ENCODE measurements at places on chromosomes 7 and 10. TPM values are rescaled to one million over a fixed set of nuclear protein-coding genes. Genes with fewer than 3 reads are reported as not detected.

DNA sequence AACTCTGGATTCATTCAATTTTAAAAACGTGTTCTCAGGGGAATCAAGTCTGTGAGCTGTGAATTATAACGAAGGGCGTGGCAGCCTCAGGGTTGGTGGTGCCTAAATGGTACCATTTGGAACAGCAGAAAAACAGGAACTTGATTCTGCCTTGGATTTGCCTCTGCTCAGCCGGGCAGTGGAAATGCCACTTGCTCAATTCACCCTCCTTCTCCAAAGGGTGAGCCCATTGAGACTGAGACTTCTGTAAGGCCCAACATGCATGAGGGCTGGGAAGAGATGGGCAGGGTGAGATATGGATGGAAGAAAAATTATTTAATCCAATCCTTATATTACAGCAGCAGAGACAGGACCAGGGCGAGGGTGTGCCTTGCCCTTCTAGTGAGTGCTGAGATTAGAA is 107.1 kb upstream of the HABP2 start:
- H3K36me3 ChIP-seq = no peaks in the 10 kb centered on the region
- no peaks in the 10 kb centered on the region for H3K4me1 ChIP-seq
- DNase-seq = no peak
- H3K27ac ChIP-seq = no peak overlapping the region

CYP2W1 gene
- total RNA-seq = not detected

DNA sequence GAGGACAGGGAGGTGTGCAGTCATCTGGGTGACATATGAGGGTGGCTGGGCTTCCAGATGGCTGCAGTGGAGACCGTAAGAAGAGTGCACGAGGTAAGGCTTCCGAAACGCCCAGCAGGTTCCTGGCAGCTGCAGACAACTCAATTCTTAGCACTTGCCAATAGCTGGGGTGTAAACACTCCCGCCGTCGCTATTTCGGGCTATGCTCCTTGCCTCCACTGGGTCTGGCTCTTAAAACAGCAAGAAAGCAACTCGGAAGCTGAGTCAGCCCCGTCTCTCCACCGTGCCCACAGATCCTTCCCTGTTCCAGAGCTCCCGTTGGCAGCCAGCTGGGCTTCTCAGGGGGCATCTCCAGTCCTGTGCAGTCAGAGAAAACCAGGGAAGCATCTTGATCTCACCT is 6.1 kb upstream of the PDGFA start:
- H3K36me3 ChIP-seq = no peaks in the 10 kb centered on the region
- no peak overlapping the region for H3K4me3 ChIP-seq
- H3K4me1 ChIP-seq = peaks cover 16% of the 10 kb centered on the region
- no peak overlapping the region for H3K27ac ChIP-seq
- DNase-seq = no peak
- H3K27me3 ChIP-seq = peaks cover 20% of the 10 kb centered on the region

GRCh38 chr7:129166745-129167144 is 21.7 kb upstream of the SMO start:
- peaks cover 4% of the 10 kb centered on the region for H3K27me3 ChIP-seq
- H3K4me1 ChIP-seq = peaks cover 4% of the 10 kb centered on the region
- H3K27ac ChIP-seq = no peak overlapping the region
- DNase-seq = no peak
- no peak overlapping the region for H3K4me3 ChIP-seq

- H3K4me1 ChIP-seq = peaks cover 10% of the 10 kb centered on the region
- DNase-seq = no peak
- no peak overlapping the region for H3K27ac ChIP-seq
- no peaks in the 10 kb centered on the region for H3K27me3 ChIP-seq
- no peaks in the 10 kb centered on the region for H3K36me3 ChIP-seq
These were observed 86.9 kb upstream of the GTF2I start for GRCh38 chr7:74570533-74571156.

DNA sequence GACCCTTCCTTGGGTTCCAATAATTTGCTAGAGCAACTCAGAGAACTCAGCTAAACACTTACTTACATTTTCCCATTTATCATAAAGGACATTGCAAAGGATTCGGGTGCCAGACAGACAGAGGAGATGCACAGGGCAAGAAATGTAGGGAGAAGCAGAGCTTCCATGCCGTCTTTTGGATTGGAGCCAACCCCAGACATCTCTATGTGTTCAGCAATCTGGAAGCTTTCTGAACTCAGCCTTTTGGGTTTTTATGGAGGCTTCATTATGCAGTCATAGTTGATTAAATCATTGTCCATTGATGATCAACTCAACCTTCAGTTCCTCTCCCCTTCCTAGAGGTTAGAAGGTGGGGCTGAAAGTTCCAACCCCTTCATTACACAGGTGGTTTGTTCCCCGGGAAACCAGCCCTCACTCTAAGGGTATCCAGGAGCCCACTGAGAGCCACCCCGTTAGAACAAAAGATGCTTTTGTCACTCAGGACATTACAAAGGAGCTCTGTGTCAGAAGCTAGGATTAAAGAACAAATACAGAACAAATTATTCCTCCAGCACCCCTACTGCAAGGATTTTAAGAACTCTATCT is 211.9 kb upstream of the VSTM2A start:
- H3K36me3 ChIP-seq = no peaks in the 10 kb centered on the region
- H3K4me3 ChIP-seq = no peak overlapping the region
- no peak overlapping the region for H3K27ac ChIP-seq

CALML3 gene
- not detected for total RNA-seq

GRCh38 chr7:99365318-99366141 is 9.0 kb upstream of the ARPC1B start:
- H3K27ac ChIP-seq = no peak overlapping the region
- H3K27me3 ChIP-seq = no peaks in the 10 kb centered on the region
- peaks cover 13% of the 10 kb centered on the region for H3K4me1 ChIP-seq
- H3K36me3 ChIP-seq = peaks cover 43% of the 10 kb centered on the region
- H3K4me3 ChIP-seq = no peak overlapping the region

XPNPEP1 gene
- 100 TPM for total RNA-seq

GRCh38 chr10:59366290-59366689 is 3.9 kb upstream of the FAM13C start:
- no peak overlapping the region for H3K27ac ChIP-seq
- DNase-seq = no peak
- H3K4me1 ChIP-seq = peaks cover 2% of the 10 kb centered on the region
- H3K4me3 ChIP-seq = no peak overlapping the region
- H3K36me3 ChIP-seq = no peaks in the 10 kb centered on the region

DNA sequence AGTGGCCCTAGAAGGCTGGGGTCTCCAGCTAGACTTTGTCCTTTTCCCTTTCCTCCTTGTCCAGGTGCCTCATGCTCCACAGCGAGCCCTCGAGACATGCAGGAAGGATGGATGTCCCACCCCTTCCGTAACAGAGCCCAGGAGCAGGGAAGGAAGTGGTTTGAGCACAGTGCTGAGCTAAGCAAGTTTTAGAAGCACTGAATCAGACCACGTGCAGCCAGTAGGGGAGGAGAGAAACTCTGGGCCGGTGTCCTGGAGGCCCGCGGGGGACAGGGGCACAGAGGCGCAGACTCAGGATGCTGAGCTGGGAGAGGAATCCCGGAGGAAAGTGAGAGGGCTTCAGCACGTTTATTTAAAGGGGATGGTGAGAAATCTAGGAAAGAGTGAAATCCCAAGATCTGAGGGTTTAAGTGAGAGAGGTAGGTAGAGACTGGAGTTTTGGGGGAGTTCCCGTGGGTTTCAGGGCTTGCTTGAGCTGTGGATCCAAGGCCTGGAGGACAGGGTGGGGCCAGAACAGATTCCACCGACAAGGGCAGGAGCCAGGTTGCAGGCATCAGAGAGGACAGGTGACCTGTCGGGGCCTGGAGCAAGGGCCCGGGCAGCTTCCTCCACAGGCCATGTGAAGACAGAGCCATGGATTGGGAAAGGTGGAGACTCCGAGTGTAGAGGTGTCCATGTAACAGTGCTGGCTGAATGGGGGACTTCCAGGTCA is 4.4 kb upstream of the IRF5 start:
- no peak overlapping the region for H3K27ac ChIP-seq
- no peaks in the 10 kb centered on the region for H3K4me1 ChIP-seq
- H3K4me3 ChIP-seq = no peak overlapping the region
- no peaks in the 10 kb centered on the region for H3K36me3 ChIP-seq
- no peak for DNase-seq

GRCh38 chr10:37643187-37643586 is 214.2 kb downstream of the ZNF248 start:
- H3K36me3 ChIP-seq = no peaks in the 10 kb centered on the region
- no peaks in the 10 kb centered on the region for H3K4me1 ChIP-seq
- H3K4me3 ChIP-seq = no peak overlapping the region
- H3K27me3 ChIP-seq = no peaks in the 10 kb centered on the region

DNA sequence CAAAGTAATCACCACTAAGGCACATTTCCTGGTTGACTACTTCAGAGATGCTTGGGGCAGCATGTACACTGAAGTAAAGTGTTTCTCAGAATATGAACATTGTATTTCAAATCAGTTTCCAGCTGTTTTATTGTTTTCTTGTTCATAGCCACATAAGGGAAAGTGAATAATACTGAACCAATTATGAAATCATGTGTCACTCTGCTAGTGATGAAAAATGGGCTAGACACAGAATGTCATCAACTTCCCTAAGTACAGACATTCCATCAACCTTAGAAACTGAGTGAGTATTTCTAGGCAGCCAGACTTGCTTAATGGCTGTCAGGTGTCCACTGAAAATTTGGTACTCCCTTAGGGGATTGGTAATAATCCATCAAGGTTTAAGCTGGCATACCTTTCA is 603.5 kb downstream of the ARL4A start:
- H3K27ac ChIP-seq = no peak overlapping the region
- no peak overlapping the region for H3K4me3 ChIP-seq
- peak; percentile 24 for DNase-seq
- H3K36me3 ChIP-seq = no peaks in the 10 kb centered on the region

GRCh38 chr10:1202343-1202742 is 146.2 kb downstream of the WDR37 start:
- no peak overlapping the region for H3K27ac ChIP-seq
- no peaks in the 10 kb centered on the region for H3K36me3 ChIP-seq
- no peak overlapping the region for H3K4me3 ChIP-seq
- H3K4me1 ChIP-seq = no peaks in the 10 kb centered on the region

- no peaks in the 10 kb centered on the region for H3K27me3 ChIP-seq
- no peaks in the 10 kb centered on the region for H3K36me3 ChIP-seq
- H3K27ac ChIP-seq = no peak overlapping the region
- H3K4me1 ChIP-seq = no peaks in the 10 kb centered on the region
- no peak for DNase-seq
These were observed 182.7 kb downstream of the ELFN1 start for GRCh38 chr7:1852517-1853430.

CRPPA gene
- total RNA-seq = 3.9 TPM

DNA sequence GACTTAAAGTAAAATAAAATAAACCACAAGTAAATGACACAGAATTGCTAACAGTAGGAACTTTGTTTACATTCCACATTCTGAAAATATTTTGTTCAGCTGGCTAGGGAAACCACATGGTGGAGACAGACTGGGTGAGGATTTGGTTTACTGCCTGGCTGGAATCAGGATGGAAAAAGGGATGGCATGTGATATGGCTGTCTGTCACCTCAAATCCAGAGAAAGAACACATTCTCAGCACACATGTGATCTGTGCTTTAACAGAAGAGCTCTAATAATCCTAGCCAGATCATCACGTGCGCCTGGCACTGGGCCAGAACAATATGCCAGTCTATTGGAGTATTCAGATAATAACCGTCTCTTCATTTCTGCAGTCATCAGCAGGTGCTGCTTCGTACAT is 90.9 kb upstream of the PIP4K2A start:
- H3K36me3 ChIP-seq = no peaks in the 10 kb centered on the region
- no peaks in the 10 kb centered on the region for H3K27me3 ChIP-seq
- DNase-seq = peak; percentile 63
- peaks cover 3% of the 10 kb centered on the region for H3K4me1 ChIP-seq

SPDYE6 gene
- total RNA-seq = not detected

GRCh38 chr10:73874267-73875138 is at the start of gene CAMK2G:
TSS of gene CAMK2G (minus strand) at chr10:73874555. CDS start at chr10:73874461, 94 bp downstream.
- peak within 1 kb of the TSS; percentile 63 for H3K4me3 ChIP-seq
- H3K27me3 ChIP-seq = no peaks in the 10 kb centered on the region
- H3K36me3 ChIP-seq = peaks cover 3% of the 10 kb centered on the region

DNA sequence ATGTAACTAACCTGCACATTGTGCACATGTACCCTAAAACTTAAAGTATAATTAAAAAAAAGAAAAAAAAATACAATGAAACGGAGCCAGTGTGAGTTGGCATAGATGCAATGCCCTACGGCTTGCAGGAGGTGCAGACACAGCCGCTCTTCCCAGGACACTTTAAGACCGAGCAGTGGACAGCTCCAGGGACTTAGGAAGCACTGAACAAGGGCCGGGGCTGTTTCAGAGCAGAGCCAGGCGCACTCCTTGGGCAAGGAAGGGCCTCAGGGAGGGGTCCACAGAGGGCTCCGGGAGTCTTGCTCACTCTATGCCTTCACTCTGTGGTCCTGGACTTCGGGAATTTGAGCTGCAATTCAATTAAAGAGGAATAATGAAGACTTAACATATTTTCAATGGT is 355.3 kb downstream of the TCERG1L start:
- no peaks in the 10 kb centered on the region for H3K4me1 ChIP-seq
- no peak overlapping the region for H3K27ac ChIP-seq
- no peak overlapping the region for H3K4me3 ChIP-seq
- H3K36me3 ChIP-seq = no peaks in the 10 kb centered on the region

TLX1 gene
- total RNA-seq = not detected

GHRHR gene
- total RNA-seq = not detected

- peaks cover 7% of the 10 kb centered on the region for H3K4me1 ChIP-seq
- H3K36me3 ChIP-seq = no peaks in the 10 kb centered on the region
- H3K4me3 ChIP-seq = no peak overlapping the region
- H3K27ac ChIP-seq = no peak overlapping the region
- DNase-seq = no peak
- H3K27me3 ChIP-seq = peaks cover 4% of the 10 kb centered on the region
These were observed 40.3 kb upstream of the PSMG3 start for GRCh38 chr7:1610013-1610677.

DNA sequence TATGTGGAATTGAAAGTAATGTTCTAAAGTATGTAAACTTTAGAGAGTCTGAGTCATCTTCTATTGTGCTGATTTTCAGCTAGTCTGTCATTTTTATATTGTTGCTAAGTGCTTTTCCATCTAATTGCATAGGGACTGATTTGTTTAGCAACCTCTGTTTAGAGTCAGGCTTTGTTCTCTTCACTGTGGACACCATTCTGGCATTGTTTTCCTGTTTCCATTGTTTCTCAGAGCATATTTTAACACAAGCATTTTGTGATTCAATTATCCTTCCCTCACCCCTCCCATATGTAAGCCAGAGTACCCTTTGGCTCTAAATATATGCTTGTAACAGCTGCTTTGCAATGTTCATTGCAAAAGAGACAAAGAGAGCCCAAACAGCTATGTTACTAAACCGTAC is 748.4 kb upstream of the PHF14 start:
- peak; percentile 13 for DNase-seq
- no peak overlapping the region for H3K27ac ChIP-seq
- no peaks in the 10 kb centered on the region for H3K27me3 ChIP-seq
- H3K4me3 ChIP-seq = no peak overlapping the region
